ENCODE measurements at places on chromosomes 7 and 10.

DNA sequence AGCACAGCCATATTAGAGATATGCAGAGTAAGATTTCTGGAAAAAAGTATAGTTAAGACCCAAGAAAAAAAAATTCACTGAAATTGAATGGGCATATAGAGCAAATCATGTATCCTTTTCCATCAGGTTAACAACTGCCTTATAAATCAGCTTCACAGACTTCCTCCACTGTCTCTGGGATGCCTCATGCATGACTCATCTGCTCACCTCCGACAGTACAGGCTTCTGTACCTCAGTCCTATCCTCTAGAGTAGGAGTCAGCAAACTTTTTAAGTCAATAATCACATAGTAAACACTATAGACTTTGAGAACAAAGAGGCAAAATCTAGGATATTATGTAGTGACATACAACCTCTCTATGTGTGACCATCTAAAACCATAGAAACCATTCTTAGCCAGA lies 211.6 kb upstream of the SP8 start:
- DNase-seq = no peak

DNA sequence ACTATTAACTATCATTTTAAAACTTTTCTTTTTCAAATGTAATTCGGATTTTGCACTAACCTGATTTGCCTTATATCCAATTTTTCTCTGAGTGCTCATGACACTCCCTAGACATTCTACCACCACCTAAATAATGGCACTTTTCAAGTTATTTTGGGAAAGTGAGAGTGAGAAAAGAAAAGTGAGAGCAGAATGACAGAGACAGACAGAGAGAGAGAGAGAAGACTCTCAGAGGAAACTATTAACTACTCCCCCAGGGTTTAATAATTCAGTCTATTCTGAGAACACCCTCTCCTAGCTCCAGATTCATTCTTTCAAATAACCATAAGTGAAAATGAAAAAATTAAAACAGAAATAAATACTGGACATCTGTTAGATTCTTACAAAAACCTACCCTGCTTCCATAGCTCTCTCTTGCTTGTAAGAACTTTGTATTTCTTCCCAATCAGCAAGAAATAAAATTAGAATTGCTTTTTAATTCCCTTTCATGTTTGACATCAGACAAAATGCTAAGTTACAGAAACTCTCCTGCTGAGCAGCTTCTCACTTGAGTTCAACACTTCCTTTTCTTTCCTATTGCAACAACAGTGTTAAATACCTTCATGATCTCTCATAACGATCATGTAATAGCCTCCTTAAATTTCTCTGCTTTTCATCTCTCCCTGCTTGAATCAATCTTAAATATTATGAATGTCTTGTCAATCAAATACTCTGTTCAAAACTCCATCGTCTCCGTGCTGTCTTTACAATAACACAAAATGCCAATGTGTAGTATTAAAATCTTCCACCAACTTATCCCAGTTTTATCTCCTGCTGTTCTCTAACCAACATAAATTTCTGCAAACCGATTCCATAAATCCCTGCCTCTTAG lies 191.7 kb downstream of the SEMA3E start:
- peak; percentile 5 for DNase-seq

GRCh38 chr10:95355301-95355700 lies 64.5 kb upstream of the PDLIM1 start:
- no peak for DNase-seq

- no peak for DNase-seq
Observed at GRCh38 chr10:117457932-117458331, 82.7 kb upstream of the PDZD8 start.

GRCh38 chr10:24493165-24493564 lies 230.5 kb downstream of the ARHGAP21 start:
- DNase-seq = no peak

- peak; percentile 34 for DNase-seq
Observed at GRCh38 chr10:119655566-119656001, 4.4 kb downstream of the BAG3 start.

DNA sequence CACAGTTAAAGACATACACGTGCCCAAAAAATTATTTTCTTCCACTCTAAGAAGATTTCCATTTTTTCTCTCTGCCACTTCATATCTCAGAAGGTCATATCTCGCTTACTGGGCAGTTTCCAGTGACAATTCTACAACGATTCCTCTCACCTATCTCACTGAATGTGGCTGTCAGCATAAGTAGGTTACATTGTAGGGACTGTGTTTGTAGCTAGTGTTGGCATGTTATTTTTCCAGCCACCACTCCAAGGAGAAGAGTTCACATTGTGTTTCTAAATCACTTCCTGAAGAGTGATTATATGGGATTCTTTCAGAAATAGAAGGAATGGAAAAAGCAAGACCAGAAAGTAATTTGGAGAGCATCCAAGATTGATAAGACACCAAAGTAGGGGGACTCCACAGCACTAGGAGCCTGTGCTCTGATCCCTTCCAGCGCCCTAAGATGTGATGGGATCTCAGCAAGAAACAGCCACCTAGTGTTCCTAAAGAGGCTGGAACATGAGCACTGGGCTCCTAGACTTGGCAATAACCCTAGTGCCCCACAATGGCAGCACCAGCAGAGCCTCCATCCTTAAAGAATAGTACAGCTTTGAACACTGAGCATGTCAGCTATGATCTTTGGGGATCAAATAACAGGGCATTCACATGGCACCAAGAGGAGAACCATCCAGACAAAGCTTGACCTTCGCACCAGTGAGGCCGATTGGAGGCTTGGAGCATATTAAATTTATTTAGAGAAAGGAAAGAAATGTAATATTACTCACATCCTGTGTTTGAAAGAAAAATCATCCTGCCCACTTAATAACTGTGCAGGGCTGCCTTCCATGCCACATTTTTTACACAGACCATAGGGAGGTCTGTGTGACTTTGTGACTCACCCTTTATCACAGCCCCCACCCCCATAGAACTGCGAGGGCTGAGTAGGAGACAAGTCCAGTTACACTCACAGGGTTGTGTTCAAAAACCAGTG lies 51.8 kb downstream of the CAV1 start:
- DNase-seq = peak; percentile 68

GRCh38 chr7:115096262-115096661 lies 174.4 kb downstream of the MDFIC start:
- DNase-seq = no peak

- no peak for DNase-seq
Observed at GRCh38 chr7:122706836-122707235, 4.1 kb upstream of the RNF148 start.

DNA sequence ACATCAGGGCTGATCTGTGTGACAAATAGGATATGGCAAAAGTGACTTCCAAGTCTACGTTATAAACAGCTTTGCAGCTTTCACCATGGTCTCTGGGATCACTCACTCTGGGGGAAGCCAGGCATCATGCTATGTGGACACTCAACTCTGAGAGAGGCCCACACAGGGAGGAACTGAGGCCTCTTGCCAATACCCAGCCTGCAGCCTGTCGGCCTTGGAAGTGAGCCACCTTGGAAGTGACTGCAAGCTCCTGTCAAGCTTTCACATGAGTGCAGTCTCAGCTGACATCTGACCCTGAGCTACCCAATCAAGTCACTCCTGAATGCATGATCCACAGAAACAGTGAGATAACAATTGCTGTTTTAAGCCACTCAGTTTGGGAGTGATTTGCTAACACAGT lies 56.5 kb downstream of the MMRN2 start:
- peak; percentile 80 for DNase-seq

DNA sequence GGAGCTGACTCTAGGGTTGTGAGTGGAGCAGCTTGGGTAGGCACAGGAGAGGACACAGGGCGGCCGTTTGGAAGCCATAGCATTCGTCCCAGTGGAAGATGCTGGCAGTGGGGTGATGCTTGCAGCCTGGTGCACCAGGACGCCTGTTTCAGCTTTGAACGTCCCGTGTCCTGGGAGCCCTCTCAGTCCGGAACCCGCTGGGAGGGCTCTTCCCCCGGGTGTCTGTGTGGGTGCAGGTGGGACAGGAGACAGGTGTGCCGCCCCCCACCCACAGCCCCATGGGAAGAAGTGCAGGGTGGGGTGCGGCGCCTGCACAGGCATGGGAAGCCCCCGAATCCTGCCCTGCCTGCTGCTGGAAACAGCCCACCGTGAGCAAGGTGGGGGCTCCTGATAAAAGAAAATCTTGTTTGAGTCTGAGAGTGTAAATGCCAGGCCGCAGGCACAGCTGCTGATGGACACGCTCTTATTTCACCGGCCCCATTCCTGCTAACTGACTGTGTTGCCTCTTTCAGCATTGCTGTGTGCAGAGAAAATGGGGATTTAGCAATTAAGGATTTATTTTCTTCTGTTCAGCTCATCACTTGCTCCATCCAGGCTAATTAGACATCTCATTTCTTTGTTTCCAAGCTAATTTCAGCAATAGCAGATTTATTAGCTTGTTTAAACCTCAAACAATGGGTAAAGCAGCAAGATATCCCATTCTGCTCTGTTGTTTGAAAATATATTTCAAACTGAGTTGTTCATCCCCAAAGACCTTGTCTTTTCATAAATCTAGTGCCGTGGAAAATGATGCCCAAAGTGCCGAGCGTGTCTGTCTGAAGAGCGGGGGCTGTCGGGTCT lies 54.9 kb upstream of the DPYSL4 start:
- DNase-seq = no peak

DNA sequence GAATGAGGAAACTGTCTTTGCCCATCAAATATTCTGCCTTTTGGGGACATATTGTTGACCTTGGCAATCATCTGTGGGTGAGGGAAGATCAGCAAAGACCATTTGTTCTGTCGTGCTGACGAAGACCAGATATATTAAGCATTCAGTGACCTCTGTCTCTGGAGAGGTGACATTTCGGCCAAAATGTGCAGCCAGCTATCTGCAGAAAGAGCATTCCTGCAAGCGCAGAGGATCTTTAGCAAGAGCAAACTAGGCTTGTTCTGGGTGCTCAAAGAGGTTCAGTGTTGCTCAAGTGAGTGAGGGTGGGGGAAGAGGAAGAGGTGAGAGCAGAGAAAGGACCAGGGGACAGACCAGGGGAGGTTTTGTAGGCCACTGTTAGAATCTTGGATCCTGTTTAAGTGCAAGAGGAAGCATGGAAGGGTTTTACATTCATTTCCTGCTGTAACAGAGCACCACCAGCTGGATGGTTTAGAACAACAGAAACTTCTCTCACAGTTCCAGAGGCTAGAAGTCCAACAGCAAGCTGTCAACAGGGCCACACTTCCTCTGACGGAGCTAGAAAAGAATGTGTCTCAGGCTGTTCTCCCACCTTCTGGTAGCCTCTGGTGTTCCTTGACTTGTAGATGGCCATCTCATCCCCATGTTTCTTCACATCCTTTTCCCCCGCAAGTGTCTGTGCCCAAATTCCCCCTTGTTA lies 11.2 kb downstream of the C10orf120 start:
- peak; percentile 3 for DNase-seq

DNA sequence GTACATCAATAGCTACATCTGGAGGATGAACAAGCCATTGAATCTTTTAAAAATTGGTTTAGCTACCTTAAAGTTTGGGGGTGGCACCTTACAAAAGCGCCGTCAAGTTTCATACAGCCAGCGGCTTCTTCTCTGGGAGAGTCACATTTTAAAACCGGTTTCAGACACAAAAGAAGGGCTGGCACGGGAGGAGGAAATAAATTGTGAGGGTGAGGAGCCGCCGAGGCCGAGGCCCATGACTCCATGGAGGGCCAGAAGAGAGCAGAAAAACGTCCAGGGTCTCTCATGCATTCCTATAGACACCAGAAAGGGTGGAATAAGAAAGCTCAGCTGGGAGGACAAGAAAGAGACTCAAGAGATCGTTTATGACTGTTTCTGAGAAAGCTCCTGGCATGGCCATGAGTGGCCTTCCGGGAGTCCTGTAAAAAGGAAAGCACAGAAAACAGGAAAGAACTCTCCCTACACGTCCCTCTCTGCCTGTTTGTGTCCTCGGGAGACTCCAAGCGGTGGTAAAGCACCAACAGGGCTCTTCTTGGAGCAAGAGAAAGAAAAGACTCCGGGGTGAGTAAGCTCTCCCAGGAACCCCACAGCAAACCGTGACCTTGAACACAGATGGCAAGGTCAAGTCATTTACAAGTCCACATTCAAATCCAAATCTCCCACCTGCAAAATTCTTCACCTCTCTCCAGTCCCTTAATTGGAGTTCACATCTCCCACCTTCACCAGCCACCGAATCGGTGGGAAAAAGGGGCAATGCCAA lies 1.8 kb downstream of the FRAT2 start:
- peak; percentile 87 for DNase-seq

DNA sequence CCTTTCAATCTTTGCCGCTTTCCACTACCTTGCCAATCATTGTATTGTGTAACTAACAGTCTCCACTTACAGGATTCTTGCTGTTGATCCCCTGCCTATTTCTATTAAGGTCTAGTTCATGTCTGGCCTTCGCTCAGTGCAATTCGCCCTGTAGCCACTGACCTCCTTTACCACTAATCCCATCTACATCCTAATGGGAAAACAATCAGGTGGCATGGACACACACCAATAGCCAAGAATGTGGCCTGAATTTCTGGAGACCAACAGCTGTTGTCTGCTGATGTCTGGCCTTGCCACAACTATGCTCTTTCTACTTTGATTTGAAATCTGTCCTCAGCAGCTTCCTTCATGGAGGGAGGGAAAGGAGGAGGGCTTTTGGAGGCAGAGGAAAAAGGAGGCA lies 546.2 kb downstream of the SORCS3 start:
- no peak for DNase-seq

DNA sequence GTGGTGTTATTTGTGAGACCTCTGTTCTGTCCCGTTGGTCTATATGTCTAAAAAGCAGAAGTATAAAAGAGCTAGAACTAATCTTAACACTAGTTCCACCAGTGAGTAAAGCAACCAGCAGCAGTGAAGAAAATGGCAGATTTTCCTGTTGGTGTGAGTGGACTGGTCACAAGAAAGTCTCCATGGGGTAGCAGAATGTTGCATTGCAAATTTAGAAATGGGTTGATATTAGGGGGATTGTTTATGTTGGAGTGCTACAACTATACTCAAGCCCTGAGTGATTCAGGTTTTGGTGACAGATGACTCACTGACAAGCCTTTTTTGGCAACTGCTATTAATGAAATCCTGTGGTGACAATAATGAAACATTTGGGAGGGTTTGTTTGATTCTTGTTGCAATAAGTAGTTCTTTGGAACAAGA lies 5.6 kb downstream of the AVL9 start:
- peak; percentile 53 for DNase-seq

DNA sequence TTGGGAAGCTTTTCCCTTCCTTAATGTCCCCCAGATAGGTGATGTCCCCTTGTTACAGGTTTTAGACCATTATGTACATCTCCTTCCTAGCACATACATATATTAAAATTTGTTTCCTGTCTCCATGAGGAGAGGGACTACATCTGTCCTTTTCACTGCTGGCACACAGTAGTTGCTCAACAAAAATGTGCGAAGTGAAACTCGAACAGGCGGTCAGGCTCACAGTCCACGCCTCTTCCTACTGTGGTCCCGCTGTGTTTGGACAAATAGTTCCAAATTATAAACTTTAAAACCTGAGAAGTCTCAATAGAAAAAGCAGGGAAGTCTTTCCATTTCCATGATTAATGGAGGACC lies 1.2 kb upstream of the HHEX start:
- DNase-seq = no peak

- DNase-seq = peak; percentile 79
Observed at GRCh38 chr7:2523941-2524807, 4.6 kb downstream of the LFNG start.

GRCh38 chr10:49441488-49442476 lies 45.9 kb upstream of the DRGX start:
- no peak for DNase-seq

Data from adipocyte (in vitro differentiated cells).